ENCODE measurements at places on chromosomes 16 and 17. TPM values are rescaled to one million over a fixed set of nuclear protein-coding genes. Genes with fewer than 3 reads are reported as not detected.

- H3K27ac ChIP-seq = no peak overlapping the region
- H3K4me1 ChIP-seq = peaks cover 46% of the 10 kb centered on the region
- H3K36me3 ChIP-seq = no peaks in the 10 kb centered on the region
- H3K4me3 ChIP-seq = no peak overlapping the region
- no peak for DNase-seq
These were observed 58.5 kb downstream of the NLK start for GRCh38 chr17:28100936-28101335.

Gene FKBP10
- 79.7 TPM for total RNA-seq

- H3K36me3 ChIP-seq = no peaks in the 10 kb centered on the region
- H3K4me1 ChIP-seq = peaks cover 30% of the 10 kb centered on the region
- no peak overlapping the region for H3K4me3 ChIP-seq
- no peaks in the 10 kb centered on the region for H3K27me3 ChIP-seq
These were observed 151.9 kb downstream of the MSI2 start for GRCh38 chr17:57408071-57408811.

Gene LRRC46
- 0.61 TPM for total RNA-seq

DNA sequence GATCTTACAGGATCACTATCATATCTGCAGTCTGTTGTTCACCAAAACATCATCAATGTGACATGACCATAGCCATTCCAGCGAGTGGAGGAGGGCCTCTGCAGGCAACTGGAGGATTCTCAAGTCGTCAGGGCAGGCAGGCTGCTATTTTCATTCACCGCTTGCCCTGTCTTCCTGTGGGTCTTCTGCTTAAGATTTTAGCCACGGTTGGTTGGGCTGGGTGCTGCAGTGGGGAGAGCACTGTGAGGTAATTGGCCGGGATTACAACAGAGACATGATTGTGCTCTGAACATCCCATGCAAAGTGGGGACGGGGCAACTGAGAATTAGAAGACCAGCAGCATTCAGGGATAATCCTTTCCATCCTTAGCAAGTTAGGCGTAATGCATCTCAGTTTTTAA lies 245.9 kb downstream of the CPPED1 start:
- H3K27me3 ChIP-seq = no peaks in the 10 kb centered on the region
- no peaks in the 10 kb centered on the region for H3K4me1 ChIP-seq
- H3K36me3 ChIP-seq = no peaks in the 10 kb centered on the region
- no peak for DNase-seq
- no peak overlapping the region for H3K4me3 ChIP-seq
- H3K27ac ChIP-seq = no peak overlapping the region

- no peak overlapping the region for H3K27ac ChIP-seq
- H3K4me3 ChIP-seq = no peak overlapping the region
- no peak for DNase-seq
- no peaks in the 10 kb centered on the region for H3K27me3 ChIP-seq
These were observed 31.3 kb upstream of the NAT9 start for GRCh38 chr17:74807441-74807840.

- no peak for DNase-seq
- H3K4me1 ChIP-seq = peaks cover 27% of the 10 kb centered on the region
- no peak overlapping the region for H3K27ac ChIP-seq
- no peaks in the 10 kb centered on the region for H3K27me3 ChIP-seq
These were observed 20.6 kb downstream of the CREBBP start for GRCh38 chr16:3859889-3860288.

GRCh38 chr16:74560912-74561311 lies 46.0 kb downstream of the GLG1 start:
- DNase-seq = no peak
- H3K4me3 ChIP-seq = no peak overlapping the region
- peaks cover 35% of the 10 kb centered on the region for H3K4me1 ChIP-seq
- no peaks in the 10 kb centered on the region for H3K36me3 ChIP-seq

GRCh38 chr16:2223942-2224486 lies 623 bp downstream of the E4F1 start:
- no peak for DNase-seq
- no peaks in the 10 kb centered on the region for H3K36me3 ChIP-seq
- H3K27ac ChIP-seq = peak overlapping the region; percentile 81
- H3K27me3 ChIP-seq = no peaks in the 10 kb centered on the region

Gene POLR3K
- 21.4 TPM for total RNA-seq

All from adrenal gland (tissue), 19 donors.